Immature natural killer cell (primary cell): ENCODE measurements at places on chromosomes 11 and 22. TPM values are rescaled to one million over a fixed set of nuclear protein-coding genes. Genes with fewer than 3 reads are reported as not detected.

The SRRD gene
- 17.5 TPM for polyA plus RNA-seq

The TSPAN18 gene
- polyA plus RNA-seq: 0.93 TPM

DNA sequence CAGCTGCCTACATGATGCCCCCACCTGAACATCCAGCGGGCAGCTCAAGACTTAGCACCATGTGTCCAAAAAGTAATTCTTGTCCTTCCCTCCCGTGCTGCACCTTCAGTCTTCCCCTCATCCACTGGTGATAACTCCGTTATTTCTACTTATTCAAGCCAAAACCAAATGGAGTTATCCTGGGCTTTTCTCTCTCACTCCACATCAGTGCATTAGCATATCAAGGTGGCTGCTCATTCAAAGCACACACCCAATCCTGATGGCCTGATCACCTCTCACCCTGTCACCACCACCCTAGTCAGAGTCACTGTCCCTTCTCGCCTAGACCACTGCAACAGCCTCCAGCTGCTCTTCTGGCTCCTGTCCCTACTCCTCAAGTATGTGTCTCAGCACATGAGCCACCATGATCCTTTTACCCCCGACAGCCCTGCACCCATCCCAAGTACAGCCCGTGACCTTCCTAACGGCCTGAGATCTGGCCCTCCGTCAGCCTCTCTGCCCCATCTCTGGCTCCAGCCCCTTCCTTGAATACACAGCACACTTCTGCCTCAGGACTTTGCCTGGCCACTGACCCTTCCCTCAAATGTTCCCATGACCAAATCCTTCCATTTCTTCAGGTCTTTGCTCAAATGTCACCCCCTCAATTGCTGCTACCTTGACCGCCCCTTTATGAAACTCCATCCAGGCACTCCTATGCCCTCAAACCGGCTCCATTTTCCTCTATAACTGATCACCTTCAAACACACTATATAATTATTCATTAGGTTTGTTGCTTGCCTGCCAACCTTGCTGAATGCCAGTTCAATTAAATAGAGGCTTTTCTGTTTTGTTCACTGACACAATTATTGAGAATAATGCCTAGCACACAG lies 19.7 kb upstream of the SLC25A1 start:
- no peak for DNase-seq

DNA sequence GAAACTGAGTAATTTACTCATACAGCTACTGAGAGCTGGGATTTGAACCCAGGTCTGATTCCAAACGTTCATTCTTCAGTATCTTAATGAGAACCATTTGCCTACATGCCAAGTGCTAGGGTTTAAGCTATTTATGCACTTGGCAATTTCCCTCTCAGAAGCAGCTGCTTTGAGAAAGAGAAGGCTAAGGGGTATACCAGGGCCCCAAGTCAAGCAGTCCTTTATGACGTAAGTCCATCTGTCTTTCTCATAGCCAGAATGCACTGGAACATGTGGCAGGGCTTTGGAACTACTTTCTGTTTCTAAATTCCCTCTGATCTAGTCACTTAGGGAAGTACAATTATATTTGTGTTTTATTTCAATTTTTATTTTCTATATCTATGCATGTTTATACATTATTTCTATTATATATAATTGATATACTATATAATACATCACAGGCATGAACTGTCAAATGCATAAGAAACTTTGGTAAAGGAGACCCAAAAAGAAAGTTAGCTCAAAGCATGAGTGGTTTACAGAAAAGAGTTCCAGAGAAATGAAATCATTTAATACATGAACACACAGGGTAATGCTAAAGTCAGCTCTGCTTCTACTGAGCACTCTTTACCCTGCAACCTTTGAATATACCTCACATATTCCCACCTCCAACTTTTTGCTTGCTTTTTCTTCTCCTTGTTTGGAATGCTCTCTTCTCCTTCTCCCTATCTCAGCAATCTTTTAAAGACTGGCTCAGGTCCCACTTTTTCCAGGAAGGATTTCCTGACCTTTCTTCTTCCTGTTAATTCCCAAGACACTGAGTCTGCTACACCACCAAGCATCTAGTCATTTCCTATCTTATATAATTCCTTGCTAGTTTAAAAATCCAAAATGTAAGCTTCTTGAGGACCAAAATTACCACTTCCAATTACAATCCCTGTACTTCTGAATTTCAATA lies 80.5 kb upstream of the GDPD4 start:
- DNase-seq: no peak

DNA sequence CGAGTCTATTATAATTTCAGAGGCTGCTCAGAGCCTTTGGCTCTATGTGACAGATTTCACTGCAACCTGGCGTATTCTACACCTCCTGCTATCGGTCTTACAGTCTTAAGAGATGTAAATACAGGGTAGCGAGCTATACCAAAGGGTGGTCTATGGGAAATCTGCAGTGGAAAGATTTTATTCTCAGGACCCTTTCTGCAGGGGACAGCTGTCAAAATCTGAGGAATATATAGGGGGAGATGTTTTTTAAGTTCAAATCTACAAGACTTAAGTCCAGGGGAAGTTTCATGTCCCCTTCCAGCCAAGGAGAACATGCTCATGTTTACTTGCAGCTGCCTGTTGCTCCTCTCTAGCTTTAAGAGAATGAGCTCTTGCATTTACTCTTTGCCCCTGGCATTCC lies 62.7 kb downstream of the MICAL2 start:
- no peak for DNase-seq

DNA sequence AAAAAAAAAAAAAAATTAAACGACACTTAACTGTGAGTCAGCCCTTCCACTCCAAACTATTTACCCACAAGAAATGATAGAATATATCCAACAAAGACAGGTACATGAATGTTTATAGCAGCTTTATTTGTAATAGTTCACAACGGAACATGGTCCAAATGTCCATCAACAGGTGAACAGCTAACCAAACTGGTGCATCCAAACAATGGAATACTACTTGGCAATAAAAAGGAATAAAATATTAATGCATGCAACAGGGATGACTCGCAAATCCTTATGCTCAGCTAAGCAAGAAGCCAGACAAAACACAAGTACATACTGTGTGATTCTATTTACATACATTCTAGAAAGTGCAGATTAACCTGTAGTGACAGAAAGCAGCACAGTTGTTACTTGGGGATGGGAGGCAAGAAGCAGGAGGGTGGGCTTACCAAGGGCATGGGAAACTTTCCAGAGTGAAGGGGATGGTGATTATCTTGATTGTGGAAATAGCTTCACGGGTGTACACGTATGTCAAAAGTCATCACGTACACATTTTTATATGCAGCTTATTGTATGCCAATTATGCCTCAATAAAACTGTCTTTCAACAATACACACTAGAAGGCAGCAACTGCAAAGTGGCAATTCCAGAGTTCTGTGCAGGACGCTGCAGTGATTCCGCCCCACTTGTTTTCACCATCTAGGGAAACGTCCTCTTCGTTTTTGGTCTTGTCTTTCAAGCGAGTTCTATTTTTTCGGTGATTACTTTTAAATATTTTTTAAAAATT lies 6.7 kb upstream of the SF1 start:
- no peak for DNase-seq

DNA sequence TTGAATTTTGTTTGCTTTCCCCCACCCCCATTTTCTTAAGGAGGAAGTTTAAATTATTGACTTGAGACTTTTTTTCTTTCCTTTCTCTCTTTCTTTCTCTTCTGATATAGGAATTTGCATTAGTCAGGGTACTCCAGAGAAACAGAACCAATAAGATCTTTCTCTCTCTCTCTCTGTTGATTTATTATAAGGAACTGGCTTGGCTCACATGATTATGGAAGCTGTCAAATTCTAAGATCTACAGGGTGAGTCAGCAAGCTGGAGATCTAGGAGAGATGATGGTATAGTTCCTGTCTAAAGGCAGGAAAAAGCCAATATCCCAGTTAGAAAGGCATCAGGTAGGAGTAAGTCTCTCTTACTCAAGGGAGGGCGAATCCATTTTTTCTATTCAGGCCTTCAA lies 64.0 kb downstream of the CCDC81 start:
- no peak for DNase-seq
